Stimulated activated CD8-positive, alpha-beta memory T cell treated with anti-CD3 and anti-CD28 coated beads, Interleukin-12 subunit alpha, Interleukin-12 subunit beta, amount 100 ng/mL, for 4 hours (primary cell): ENCODE measurements at places on chromosomes 3 and 15.

- DNase-seq = no peak
Observed at GRCh38 chr3:107271787-107272387, 105.4 kb upstream of the CCDC54 start.

DNA sequence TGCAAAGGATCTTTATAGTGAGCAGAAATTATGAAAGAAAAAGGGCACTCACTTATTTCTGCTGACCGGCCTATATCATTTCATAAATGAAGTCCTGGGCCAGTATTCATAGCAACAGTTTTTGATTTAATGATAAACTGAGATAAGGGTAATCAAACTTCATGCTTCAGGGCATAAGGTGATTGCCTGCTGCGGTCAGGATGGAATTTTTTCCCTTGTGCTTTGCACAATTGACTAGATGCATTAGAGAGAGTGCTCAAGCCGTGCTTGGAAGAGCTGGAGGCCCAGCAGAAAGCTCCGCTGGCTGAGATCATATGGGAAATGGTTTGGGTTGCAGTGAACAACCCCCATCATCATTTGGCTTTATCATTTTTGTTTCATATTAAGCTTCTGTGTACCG, 10.4 kb downstream of the SEMA6D start:
- no peak for DNase-seq

- DNase-seq = no peak
Observed at GRCh38 chr3:78430741-78431140, 1337.1 kb downstream of the ROBO1 start.

DNA sequence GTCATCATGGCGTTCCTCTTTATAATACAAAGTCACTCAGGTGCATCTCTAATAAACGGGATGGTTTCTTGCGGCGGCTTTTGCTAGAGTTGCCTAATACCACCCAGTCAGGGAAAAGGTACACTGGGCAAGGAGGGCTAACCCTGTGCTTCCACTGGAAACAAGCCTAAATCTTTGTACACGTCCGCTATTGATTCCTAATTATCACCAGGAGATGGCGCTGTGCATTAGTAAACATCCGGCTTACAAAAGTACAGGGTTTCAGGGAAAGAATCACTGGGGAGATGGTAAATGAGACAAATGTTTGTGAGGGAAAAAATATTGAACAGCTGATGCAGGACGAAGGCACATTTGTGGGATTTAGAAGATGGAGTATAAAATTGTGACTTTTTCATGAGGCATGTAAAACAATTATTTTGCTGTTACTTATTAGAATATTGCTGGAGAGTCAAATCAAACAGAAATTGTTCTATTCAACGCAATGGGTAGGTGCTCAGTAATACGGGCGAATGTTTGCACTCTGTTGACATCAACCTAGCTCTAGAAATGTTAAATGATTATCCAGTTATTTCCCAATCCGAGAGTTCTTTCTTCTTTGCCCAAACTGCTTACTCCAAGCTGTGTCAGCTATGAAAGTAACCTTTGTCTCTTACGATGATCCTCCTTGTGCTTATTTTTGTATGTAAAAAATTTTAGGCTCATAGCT, 50.6 kb downstream of the GMNC start:
- DNase-seq = no peak

- no peak for DNase-seq
Observed at GRCh38 chr15:41215708-41216107, 14.8 kb downstream of the EXD1 start.

- no peak for DNase-seq
Observed at GRCh38 chr15:74441248-74441941, 7.6 kb upstream of the SEMA7A start.

GRCh38 chr15:81807186-81807585, 238.6 kb downstream of the MEX3B start:
- no peak for DNase-seq

DNA sequence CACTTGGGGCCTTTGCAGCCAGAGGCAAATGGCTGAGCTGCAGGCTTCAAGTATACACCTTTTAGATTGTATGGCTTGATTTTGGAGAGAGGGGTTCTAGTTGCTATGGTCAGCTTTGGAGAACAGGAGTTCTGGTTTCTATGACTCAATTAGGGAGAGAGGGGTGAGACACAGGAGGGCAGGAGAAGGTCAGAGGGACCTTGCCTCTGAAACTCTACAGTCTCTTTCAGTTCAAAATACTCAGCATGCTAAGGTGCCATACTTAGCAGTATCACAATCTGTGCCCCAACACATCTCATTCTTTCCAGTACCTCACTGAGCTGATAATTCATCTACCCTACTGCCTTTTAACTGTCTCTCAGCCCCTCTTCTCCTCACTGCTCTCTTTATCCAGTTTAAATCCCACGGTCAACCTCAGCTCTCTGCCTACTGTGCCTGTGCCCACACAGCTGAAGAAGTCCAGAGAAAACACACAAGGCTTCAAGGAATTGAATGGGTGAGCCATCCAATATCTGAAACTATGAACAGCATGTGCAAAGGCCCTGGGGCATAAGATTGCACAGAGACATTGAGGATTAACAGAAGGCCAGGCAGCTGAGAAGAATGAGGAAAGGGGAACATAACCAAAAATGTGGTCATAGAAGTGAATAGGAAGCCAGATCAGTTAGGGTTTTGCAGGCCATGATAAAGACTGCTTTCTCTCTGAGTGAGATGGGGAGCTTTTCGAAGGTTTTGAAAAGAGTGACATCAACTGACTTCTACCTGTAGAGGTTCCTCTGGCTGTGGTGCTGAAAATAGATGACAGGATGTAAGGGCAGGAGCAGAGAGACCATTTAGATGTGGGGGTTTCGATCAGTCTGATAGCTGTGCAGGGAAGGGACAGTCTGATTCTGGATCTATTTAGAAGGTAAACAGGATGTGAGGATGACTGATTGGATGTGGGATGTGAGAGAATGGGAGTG, 54.5 kb upstream of the C3orf80 start:
- no peak for DNase-seq

- DNase-seq = no peak
Observed at GRCh38 chr3:134797741-134798451, 2.8 kb downstream of the EPHB1 start.

GRCh38 chr3:108293858-108294257, 2.5 kb upstream of the HHLA2 start:
- no peak for DNase-seq

GRCh38 chr3:151837057-151837456, 23.1 kb downstream of the AADAC start:
- DNase-seq = no peak

GRCh38 chr15:73048624-73049295, 3.5 kb upstream of the NEO1 start:
- DNase-seq = no peak

- DNase-seq = no peak
Observed at GRCh38 chr15:92645051-92645631, 10.4 kb downstream of the FAM174B start.

- DNase-seq = no peak
Observed at GRCh38 chr3:112395181-112395895, 62.4 kb downstream of the CD200 start.
